NCI-H1048 (cell line): ENCODE measurements at places on chromosomes 11 and 22.

DNA sequence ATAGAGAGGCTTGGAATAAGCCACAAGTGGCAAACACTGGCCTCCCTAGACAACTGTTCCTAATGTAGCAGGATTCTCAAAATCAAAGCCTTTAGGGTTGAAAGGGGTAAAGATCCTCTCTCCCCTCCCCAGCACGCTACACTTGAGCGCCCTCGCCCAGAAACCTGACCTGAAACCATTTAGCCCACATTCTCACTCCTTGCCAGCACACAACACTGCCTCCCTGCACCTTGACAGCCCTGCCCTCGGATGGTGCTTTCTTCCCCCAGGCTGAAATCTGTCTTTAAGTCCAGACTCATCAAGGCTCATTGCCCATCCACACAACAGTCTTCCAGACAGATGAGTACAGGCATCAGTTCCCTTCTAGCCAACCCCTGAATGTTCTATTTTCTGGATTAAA, 26.5 kb downstream of the CWC15 start:
- DNase-seq = no peak

- no peak for DNase-seq
Measured at GRCh38 chr22:39937906-39938305, 22.3 kb upstream of the TMA7B start.

DNA sequence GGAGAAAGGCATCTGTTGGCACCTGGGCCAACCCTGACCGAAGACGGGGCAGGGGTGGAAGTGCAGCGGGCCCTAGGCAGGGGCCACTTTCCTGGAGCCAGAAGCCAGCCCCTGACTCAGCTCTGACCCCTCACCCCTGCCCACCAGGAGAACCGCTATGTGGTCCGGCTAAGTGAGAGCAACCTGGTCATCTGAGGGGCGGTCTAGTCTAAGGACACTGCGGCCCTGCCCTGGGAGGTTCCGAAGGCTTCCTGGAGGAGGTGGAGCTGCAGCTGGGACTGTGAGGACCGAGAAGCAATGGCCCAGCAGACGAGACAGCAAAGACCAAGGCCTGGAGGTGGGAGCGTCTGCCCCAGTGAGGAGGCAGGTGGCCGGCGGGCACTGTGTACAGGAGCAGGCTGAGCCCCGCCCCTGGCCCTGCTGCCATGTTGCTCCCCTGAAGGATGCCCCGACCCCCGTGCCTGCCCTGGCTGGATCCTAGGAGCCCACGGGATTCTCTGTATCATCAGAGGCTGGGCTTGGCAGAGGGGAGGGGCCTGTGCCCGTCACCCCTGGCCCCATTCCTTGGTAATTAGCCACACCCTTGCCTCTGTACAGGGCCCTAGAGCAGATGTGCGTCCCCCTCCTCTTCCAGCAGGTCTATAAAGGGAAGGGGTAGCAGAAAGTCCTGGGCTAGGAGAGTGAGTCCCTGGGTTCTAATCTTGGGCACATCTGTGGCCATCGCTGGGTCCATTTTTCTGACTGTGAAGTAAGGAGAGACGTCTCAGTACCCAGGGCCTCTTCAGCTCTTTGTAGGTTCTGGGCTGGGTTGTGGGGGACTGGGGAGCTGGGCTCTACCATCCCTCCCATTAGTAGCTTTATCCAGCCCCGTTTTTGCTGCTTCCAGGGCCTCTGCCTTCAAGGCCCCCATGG, 19.4 kb downstream of the RELT start:
- no peak for DNase-seq

GRCh38 chr22:30028731-30029130, 51.5 kb upstream of the HORMAD2 start:
- no peak for DNase-seq

- DNase-seq = no peak
Measured at GRCh38 chr22:36862251-36863242, 1.7 kb downstream of the NCF4 start.

DNA sequence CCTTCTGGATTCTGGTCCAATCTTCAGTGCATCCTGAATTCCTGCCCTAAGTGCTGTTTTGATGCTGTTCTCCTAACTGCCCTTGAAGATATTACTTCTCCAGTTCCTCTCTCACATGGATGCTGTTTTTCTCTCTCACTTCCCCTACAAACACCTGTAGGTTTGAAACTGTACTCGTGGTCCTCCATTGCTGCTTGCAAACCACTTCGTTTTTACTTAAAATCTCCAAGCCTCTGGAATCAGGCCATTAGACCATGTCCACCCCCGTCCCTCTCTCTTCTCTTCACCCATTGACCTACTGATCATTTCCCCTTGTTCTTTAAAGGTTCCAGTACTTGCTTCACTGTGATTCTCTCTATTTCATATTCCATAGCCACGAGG, 988.1 kb downstream of the NTM start:
- DNase-seq = no peak

DNA sequence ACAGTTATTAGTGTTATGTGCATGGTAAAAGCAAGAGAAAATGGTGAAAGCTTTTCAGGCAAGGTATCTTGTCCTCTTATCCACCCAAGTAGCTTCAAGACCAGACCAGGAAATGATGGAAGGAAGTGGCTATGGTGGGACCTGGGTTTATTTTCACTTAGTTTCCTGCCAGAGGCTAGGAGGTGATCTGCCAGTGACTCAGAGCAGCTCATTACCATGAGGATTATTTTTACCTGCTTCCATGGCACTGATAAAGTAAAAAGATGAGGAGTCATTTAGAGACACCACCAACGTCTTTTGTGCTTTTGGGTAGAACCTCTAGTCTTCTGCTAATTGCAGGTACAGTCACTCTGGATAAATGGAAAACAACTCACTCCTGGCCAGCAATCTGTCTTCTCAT, 339.9 kb upstream of the KIRREL3 start:
- DNase-seq = no peak

DNA sequence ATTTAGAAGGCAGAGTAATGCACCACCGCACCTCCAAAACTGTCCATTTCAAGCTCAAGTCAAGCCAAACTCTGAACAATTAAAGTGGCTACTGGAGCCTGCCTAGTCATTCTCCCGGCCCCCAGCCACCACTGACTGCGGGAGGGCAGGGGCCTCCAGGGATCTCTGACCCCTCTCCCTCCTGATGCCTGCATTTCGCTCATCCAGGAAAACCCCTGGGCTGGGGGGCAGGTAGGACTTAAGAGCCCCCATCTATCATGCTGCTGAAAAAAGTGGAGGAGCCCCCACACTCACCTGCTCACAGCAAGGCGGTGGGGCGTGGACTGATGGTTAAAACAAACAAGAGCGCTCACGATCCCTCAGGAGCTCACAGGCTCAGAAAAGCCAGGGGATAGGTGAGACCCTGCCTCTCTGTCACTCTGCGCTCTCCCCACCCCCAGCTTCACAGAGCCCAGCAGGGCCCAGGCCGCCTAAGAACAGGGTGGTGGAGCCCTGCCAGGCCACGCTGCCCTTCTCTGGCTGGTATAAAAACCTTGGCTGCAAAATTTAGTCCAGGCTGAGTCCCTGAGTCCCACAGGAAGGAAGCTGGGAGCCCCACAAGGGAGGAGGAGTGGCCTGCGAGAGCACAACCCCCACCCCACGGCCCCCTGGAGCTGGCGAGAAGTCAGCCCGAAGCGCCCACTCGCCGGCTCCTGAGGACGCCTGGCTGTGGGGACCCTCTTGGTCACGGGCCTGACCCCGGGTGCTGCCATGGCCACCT, 21.0 kb upstream of the MOB2 start:
- DNase-seq = no peak

GRCh38 chr11:44416776-44417175, 106.8 kb upstream of the ALX4 start:
- DNase-seq = no peak

DNA sequence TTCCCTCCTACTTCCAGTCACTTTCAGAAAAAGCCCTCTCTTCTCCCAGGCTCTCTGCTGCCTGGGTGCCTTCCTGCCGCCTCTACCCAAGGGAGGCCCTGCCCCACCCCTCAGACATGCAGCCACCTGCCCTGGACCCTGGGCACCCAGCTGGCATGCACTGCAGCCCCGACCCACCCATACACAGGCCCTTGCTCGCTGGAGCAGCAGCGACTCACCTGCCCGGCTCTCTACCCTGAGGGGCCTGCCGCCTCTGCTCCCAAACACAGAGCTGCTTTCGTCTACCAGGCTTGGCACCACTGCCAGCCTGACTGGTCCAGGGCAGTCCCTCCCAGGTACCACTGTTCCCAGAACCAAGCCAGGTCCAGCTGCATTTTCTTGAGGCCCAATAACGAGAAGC, 1.2 kb upstream of the TSSK2 start:
- no peak for DNase-seq

DNA sequence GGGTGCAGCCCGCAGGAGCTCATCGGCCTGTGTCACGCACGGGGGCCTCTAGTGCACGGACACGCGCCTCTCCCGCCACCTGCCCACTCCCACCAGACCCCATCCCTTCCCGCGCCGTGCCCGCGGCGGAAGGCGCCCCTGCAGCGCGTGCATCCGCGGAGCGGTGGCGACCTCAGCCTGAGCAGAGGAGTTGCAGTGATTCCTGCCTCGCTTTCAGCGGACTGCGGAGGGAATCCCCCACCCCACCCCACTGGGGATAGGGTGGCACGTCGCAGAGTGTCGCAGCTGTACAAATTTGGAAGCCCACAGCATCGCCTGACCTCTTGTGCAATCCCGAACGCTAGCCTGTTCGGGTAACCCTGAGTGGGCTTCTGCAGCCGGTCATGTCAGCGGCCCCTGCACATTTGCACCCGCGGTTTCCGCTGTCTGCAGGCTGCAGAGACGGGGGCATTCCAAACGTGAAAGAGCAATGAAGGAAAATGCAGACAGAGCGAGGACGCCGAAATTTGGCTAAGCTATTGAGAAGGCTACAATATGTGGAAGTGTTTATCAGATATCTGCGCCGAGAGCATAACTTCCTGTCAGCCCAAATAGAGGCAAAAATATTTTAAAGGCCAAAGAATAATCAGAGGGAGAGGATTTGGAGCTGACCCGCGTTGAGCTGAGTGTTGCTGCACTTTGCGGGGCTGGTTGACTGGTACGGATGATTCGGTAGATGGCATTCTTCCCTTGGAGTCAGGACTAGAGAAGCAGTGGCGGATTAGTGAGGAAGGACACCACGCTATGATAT, 617 bp upstream of the ARHGAP20 start:
- no peak for DNase-seq

- DNase-seq = no peak
Measured at GRCh38 chr11:34074391-34074790, 22.9 kb downstream of the CAPRIN1 start.

DNA sequence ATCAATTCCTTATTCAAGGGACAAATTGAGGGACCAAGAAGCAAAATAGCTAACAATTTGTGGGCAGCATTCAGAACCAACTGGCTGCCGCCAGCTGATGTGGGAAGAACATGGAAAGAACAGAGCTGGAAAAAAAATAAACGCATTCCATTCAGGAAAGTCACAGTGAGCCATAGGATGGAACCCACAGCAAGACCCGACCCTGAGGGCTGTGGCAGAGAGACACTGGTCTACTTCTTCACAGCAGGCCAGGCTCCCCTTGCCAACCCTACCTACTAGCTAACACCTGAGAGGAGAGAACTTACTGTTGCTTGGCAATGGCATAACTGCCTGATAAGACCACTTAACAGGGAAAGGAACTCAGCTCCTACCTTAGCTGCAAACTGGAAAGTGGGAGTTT, 123.5 kb upstream of the APOA1 start:
- no peak for DNase-seq

DNA sequence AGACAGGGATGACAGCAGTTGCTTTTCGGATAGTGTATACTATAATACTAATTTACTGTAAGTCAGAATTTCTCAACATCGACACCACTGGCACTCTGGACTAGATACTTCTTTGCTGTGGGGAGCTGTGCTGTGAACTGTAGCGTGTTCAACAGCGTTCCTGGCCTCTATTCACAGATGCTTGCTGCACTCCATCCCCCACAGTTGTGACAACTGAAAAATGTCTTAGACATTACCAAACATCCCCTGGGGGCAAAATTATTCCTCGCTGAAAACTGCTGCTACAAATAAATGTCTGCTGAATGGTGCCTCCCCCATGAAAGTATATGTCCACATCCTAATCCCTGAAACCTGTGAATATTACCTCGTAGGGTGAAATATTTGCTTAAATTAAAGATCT, 7.5 kb upstream of the SLC15A3 start:
- DNase-seq = no peak

GRCh38 chr22:46971099-46971763, 208.8 kb downstream of the TBC1D22A start:
- no peak for DNase-seq

DNA sequence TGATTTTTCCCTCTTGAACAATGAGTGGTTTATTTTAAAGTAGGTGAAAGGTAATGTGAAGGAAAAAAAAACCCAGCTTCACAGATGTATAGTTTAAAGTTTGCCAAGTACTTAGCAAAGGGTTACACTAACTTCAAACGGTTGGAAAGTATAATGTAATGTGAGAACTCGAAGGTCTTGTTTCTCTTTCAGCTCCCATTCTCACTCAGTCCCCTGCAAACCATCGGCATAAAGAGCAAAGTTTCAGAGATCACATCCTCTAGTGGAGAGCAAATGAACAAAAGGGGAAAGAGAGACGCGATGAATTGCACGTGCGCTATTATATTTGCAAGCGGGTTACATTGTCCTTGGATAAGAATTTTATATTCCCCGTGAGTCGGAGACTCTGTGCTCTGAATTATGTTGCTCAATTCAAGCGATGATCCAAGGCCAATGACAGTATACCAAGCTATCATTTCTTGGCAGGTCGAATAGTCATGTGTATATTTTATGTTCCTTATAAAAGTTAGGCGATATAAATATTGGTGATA, 37.6 kb upstream of the BIRC3 start:
- DNase-seq = no peak

DNA sequence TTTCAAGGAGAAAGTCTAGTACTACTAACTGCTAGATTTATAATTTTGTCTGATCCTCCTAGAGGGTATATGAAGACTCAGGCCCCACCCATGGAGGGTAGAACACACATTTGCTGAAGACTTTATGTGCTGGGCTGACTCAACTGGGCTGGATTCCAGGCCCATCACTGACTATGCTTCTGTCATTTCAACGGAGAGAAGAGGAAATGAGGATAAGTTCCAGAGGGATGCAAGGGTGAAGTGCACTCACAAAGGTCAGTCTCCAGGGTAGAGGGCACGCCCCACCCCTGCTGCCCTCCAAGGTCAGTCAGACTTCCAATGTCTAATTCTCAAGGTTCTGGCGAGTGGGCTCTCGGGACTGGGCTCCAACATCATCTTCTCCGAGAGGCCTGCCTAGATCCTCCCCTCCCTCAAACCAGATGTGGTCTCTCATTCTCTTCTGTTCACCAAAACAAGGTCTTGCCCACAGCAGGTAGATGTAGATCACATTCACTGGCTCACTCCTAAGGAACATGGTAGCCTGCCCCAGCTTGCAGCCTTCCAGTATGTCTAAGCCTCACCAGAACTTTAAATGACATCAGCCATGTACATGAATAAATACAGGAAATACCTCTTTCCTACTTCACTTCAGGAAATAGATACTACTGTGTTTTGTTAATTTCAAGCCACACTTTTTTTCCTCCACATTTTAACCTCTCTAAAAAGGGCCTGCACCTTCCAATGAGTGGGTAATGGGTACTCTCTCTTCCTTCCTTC, 7.3 kb upstream of the C11orf86 start:
- DNase-seq = no peak
